ENCODE measurements at places on chromosomes 6 and 20.

GRCh38 chr6:142907544-142907943, 37.4 kb downstream of the HIVEP2 start:
- no peak for DNase-seq

GRCh38 chr20:2625062-2625461, 27.4 kb upstream of the NOP56 start:
- no peak for DNase-seq

GRCh38 chr6:18985061-18985460, 597.9 kb downstream of the RNF144B start:
- DNase-seq: no peak

GRCh38 chr6:46042355-46042999, 26.8 kb upstream of the CLIC5 start:
- peak; percentile 46 for DNase-seq

- no peak for DNase-seq
Measured at GRCh38 chr6:101700655-101701054, 307.1 kb downstream of the GRIK2 start.

GRCh38 chr6:103107985-103108384, 1714.5 kb downstream of the GRIK2 start:
- no peak for DNase-seq

DNA sequence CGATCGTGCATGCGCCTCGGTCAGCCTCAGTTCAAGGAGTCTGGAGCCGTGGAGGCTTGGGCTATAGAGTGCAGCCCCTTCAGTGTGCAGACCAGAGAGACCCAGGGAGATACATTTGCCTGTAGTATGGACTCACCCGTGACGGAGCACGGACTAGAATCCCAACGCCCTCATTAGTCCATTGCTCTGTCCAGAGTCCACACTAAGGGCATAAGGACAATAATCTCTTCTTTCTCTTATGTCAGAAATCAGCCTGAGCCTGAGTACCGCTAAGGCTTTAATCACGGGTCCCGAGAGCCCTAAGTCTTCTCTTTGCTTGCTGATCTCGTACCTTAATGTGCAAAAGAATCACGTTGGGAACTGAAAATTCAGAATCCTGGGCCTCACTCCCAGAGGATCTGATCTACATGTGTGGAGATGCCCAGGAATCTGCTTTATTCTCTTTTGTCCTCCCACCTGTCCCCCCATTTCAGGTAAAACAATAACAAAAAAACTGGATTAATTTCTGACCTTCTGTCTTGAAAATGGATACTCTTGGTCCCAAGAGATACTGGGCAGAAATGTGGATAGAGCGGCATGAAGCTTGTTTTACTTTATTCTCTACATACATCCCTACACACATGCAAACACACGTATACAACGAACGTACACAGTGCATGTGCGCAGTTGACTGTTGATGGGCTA, 671 bp downstream of the BPHL start:
- peak; percentile 40 for DNase-seq

All from AG08395 (cell line).